ENCODE measurements at places on chromosomes 1 and 21.

- DNase-seq: no peak
These were observed 127.5 kb downstream of the KCNN3 start for GRCh38 chr1:154742606-154743005.

DNA sequence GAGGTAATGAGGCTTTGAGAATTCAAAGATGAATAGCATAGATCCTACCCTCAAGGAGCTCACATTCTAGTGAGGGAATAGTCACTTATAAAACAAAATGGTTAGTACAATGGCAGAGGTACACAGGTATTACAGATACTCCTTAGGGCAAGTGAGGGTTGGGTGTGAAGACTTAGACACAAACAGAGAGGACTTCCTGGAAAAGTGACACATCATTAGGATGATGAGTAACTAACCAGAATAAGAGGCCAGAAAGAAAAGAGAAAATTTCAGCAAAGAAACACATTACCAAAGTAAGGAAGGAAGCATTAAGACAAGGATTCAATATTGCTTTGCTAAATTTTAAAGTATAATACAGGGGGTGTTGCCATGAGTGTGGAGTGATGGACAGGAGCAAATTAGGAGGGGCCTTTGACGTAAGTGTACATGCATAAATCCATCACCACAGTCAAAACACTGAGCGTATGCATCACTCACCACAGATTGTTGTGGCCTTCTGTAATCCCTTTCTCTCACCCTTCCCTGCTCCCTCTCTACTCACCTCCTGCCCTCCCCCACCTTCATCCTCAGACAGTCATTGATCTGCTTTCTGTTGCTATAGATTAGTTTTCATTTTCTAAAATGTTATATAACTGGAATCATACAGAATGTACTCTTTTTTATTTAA is 7.9 kb downstream of the CD53 start:
- DNase-seq: no peak

- no peak for DNase-seq
These were observed 34.6 kb downstream of the TGFBR3 start for GRCh38 chr1:91851130-91852010.

- no peak for DNase-seq
These were observed 36.0 kb downstream of the NUAK2 start for GRCh38 chr1:205285381-205286101.

DNA sequence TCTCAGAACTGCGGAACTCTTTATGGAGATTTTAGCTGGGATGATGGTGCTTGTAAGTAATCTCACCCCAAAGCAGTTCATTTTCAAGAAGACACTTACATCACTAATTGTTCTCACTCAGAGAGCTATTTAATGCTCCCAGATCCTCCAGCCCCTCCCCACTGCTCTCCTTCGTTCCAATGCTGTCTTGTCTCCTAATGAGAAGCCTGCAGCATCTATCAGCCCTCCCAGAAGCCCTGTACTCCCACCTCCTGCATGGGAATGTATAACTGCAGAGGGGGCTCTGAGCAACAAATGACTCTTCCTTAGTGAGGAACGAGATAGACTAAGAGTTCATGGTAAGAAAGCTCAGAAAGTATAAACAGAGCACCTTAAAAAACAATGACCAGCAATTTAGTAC is 377.4 kb upstream of the RUNX1 start:
- DNase-seq: no peak

- no peak for DNase-seq
These were observed 271.5 kb upstream of the TMEM51 start for GRCh38 chr1:14881775-14882672.

DNA sequence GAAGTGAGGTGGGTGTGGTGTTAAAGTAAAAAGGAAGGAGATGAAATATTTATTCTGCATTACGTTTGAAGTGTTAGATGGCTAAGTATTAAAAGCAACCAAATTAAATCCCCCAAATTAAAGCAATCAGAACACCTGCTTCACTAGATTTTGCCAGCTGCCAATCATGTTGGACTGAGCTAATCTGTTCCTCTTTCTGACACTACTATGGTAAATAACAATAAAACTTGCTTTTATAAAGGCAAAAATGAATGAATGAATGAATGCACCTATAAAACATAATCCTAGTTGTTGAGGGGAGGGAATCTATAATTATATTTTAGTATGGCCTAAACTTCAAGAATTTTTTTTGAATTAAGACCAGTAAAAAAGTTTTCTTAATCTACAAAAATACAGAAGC is 51.0 kb downstream of the RAB3GAP2 start:
- DNase-seq: no peak

- no peak for DNase-seq
These were observed 15.3 kb downstream of the CD2 start for GRCh38 chr1:116769561-116769977.

DNA sequence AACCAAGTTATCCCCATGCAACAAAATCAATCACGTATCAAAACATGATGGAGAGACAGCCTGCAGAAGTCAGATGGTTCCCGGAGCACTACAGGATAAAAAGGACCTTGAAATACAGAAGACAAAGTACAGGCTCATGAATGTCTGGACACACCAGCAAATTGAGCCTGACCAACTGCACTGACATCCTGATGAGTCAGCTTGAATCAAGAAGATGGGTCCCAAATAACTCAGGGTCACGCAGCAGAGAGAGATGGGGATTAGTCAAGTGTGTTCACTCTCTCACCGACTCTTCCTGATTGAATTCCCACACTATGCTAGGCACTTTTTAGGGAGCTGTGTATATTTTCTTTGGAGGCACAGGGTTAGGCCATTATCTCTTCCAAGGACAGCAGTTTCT is 71.1 kb upstream of the DIRAS3 start:
- peak; percentile 27 for DNase-seq

DNA sequence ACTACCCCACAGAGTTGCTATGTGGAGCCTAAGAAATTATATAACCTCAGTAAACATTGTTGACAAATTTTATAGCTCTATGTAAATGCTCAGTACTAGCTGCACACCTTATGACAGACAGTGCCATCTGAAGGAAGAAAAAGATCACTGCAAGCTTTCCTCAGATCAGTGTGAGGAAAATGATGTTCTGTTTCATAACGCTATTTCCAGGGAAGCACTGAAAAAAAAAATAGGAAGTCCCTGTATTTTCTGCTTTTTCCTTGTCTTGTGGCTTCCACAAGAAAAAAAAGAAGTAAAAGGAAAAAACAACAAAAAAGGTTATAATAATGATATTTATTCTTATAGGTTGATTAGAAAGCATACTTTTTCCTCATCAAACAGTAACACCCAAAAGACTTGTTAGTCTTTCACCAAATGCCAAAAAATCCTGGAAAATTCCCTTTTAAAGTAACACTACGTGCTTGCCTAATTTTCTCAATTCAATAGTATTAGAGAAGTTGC is 23.2 kb downstream of the LYST start:
- no peak for DNase-seq

DNA sequence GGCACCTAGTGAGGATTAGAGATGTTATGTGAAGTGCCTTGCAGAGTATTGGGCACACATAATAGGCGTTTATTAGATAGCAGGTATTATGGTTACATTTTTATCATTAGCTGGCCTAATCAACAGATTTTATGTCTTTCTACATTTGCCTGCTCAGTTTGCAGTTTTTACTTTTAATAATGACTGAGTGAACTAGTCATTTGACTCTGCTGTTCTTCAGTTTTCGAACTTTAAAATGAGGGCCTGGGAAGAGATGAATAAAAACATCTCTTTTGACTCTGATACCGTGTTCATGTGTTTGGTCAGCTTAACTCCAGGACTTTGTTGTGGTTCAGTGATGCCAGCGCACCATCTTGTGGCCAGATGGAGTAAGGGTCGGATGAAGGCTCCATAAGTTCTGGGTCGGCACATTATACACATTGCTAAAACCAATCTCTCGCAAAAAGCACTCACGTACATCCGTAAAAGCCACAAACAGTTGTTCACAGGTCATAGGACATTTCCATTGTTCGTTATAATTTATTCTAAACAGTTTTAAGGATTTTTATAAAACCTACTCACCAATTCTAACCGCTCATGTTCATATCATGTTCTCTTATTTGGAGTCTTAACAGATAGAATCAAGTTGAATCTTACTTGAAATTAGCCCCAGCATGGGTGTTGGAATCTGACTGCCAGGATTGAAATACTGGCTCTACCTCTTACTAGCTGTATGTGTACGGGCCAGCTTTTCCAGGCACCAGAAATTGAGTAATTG is 78.4 kb upstream of the GPR88 start:
- DNase-seq: peak; percentile 73

GRCh38 chr1:66729523-66729922 is 22.7 kb upstream of the DYNLT5 start:
- no peak for DNase-seq

DNA sequence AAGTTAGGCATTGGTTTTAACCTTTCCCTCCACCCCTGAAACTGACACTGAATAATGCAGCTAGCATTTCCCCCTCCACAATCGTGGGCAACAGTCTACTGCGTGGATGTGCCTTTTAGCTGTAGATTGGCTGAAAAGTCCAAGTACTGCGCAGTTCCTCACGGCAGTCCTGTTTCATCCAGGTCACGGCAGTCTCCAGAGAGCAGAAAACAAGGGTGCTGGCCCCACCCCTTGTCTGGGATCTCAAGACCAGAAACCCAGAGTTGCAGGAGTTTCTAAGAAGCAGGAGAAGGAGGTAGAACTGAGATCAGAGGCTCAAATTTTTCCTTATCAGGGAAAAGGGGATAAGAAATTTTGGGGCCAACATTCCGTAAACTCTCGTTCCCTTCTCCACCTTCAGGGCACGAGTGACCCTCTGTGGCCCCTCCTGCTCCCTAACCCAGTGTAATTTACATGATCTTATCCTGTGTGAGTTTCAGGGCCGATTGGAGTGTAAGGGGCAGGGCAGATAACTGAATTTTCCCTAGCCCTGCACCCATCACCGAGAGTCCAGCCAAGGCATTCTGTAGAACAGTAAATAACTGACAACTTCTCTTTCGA is 25.9 kb upstream of the PLA2G2C start:
- no peak for DNase-seq

- DNase-seq: no peak
These were observed 640.9 kb downstream of the NPHP4 start for GRCh38 chr1:5351366-5351765.

GRCh38 chr1:112905395-112906149 is 50.4 kb downstream of the SLC16A1 start:
- DNase-seq: no peak

GRCh38 chr1:27163093-27163492 is 8.2 kb upstream of the SLC9A1 start:
- no peak for DNase-seq

DNA sequence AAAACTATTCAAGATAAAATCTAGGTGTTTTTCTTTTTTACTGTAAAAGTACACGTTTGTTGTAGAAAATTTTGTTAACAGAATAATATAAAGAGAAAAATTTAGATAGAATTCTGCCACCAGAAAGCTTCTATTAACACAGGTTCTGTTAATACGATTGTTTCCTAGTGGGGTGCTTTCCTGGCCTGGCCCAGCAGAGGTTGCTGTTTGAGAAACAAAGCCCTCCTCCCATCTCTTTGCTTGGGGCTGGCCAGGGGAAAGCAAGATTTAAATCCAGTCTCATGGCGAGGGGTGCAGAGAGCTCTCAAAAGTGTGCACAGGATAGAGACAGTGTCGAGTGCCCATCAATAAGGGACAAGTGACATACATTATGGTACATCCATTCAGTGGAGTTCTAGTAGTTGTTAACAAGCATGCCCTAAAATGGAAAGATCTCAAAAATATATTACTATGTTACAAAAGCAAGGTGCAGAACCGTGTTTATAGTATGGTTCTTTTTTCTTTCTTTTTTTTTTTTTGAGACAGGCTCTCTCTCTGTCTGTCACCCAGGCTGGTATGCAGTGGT is 14.6 kb upstream of the ACBD3 start:
- no peak for DNase-seq

DNA sequence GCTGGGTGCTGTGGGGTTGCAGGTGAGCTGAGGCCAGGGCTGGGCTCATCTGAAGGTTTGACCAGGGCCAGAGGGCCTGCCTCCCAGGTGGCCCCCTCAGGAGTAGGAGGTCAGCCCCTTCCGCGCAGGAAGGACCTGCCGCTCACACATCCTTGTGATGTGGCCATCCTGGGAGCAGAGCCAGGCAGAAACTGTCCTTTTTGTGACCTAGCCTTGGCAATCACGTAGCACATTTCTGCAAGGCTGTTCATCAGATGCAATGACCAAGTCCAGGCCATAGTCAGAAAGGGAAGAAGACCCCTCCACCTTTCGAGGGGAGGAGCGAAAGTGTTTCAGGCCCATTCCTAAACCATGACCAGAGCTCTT is 55.5 kb upstream of the TRAPPC10 start:
- DNase-seq: no peak

GRCh38 chr1:169090900-169091311 is 15.6 kb upstream of the ATP1B1 start:
- no peak for DNase-seq

DNA sequence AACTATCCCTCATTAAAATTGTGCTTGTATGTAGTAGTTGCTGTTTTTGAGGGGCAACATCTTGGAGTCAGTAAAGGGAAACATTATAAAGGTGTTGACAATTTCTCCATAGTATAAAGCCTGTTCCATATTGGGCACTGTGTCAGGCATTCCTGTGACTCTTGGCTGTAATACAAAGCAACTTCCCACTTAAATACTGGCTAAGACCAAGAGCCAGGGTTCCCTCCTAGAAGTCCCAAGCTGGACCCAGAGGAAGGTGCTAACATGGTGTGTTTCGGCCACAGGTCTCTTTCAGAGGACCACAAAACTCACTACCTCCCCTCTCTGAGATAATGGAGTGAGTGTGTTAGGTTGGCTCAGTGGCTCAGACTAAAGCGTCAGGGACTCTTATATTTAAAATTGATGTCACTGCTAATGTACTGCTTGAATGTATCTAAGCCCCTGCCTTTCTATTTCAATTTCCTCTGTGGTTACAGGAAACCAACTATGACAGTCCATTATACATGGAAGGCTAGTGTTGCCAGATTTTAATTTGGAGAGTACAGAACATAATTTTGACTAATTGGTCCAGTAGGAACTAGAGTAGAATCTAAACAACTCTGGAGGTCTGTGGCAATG is 74.7 kb upstream of the RGL1 start:
- no peak for DNase-seq

DNA sequence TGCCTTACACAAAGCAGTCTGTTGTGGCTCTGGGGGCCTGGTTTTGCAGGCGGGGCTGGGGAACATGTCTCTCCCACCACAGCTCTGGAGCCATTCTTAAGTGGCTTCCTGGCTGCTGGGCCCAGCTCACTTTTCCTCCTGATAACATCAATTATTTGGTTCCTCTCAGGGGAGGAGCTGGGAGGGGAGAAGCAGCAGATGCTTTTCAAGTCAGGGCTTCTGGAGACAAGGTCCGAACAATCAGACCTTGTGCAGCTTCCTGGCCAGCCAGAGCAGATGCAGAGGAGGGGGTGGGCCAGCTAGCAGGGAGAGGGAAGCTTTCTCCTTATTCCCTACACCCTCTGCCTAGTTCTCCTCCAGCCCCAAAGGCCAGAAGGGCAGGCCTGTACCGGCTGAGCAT is 3.7 kb upstream of the PAQR6 start:
- no peak for DNase-seq
